ENCODE measurements at places on chromosomes 6 and 20.

DNA sequence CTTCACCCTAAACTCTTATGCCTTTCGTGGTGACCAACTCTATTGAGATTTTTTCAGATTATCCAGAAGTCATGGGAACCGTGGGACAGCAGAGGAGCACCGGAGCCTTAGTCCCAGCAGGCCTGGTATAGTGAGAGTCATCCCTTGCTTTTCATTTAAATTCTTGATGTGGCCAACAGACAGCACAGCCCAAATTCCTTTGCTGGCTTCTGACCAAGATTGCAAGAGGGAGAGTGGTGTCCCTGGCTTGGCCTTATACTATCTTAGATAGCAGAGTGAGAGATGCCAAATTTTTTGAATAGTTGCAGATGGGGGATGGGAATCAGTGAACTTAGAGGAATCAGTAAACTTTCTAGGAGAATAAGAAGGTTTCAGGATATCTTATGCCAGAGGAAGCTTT, 7.8 kb downstream of the STX11 start:
- no peak for DNase-seq

- no peak for DNase-seq
Observed at GRCh38 chr20:61918548-61918947, 147.1 kb downstream of the TAF4 start.

DNA sequence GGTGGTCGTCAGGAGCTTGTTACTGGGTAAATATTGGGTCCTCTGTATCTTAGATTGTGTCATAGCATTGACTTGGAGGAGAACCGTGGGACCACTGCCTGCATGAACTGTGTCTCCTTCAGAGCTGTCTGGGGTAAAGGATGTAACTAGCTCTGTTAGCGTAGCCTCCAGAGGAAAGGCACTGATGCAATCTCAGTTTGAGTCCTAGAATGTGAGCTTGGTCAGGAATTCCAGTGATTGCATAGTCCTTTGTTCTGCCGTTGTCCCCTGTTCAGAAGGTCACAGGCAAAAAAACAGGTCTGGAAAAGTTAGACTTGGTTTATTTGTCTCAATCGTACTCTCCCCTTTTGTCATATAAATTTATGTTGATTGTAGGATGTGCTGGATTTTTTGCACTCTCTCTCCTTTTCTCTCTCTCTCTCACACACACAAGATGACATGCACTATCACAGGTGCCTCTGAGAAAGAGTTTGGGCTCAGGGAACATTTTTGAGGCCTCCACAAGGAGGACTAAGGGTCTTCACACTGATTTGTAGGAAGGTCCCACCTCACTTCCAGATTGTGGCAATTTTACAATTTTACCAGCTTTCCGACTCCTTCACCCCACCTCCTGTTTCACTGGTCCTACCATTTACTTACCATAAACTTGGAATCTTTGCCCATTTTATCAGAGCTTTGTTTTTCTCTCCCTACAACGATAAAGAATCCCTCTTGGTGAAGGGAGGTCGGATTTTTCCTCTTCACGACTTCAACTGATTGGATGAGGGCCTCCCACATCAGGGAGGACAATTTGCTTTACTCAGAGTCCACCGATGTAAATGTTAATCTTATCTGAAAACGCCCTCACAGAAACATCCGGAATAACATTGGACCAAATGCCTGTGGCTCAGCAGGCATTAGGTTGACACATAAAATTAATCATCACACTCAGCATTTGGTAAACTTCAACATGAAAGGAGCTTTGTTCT, 7.0 kb upstream of the DACT2 start:
- no peak for DNase-seq

DNA sequence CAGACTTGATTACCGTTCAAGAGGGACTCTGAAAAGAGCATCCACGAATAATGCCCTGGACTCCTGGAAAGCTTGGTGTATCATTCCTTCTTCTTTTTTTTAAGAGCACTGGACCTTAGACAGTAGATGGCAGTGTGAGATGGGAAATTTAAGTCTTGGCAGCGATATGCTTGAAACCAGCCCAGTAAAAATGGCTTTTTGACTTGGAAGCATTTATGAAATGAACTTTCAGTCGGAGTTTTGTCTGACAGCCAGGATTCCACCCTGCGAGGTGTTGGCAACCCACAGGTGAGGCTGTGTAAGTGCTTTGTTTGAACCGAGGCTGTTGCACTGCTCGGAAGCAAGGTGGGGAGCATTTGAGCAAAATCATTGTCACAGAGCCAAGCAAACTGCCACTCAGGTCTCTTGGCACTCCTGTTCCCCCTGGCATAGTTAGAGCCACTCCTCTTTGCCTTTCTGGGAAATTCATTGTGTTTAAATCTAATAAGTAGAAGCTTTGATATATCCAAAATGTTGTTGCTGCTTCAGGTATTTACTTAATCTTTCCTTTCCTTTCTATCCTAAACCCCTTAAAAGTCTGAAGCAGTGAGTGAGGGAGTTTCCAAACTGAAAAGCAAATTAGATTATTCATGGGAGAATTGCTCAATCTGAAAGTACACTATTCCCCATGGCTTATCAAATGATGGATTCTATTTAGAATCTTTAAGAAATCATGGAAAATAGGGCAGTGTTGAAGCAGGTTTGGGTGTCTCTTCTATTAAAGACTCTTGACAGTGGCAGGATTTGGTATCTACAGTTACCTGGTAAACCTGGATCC, 272.8 kb upstream of the SLC35B3 start:
- no peak for DNase-seq

DNA sequence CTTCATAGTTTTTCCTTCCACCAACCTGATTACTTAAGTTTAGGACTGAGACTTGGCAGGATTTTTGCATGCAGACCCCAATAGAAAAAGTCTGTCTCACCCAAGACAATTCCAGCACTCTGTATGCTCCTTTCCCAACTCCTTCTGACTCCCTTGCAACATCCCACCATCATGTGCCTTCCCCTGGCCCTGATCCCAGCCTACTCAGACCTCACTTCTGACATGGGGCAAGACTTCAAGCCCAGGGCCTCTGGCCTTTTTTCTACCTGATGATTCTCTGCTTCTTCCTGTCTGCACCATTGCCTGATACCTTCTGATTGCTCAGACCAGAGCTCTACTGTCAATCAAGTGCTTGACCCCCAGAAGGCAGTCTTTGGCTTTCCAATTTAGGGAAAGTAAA, 96.6 kb downstream of the HAO1 start:
- DNase-seq: no peak

DNA sequence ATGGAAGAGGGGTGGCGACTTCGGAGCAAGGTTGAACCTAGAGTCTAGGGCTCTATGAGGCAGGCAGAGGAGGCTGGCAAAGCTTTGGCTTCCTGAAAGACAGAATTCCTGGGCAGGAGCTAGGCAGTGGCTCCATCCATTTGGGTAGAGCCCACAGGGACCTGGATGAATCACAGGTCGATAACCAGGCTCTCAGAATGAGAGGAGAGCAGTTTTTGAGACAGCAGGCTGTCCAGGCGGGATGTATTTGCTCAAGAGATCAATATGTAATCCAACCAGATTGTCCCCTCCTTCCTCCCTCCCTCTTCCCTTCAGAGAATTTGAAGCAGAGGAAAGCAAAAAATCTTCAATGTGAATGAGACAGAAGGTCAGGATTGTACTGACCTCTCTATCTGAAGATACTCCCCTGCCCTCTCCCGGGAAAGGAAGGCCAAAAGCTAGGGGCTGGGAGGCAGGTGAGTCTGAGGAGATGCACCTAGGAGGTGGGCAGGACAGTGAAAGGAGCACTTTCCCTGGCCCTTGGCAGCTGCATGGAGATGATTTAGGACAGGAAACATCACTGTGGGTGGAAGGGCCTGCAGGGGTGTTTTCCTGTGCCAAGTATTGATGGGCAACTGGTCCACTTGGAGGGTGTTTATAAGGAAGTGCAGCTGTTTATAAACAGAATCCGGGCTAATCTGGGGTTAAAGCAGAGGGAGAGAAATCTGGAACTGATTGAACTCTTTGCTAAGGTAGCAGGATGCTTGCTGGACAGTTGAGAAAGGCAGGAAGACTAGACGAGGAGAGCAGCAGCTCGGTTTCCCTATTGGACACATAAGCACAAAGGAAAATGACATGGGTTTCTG, 212.4 kb upstream of the LRFN2 start:
- no peak for DNase-seq

- no peak for DNase-seq
Observed at GRCh38 chr20:24971376-24972101, 21.0 kb downstream of the APMAP start.

- DNase-seq: peak; percentile 33
Observed at GRCh38 chr20:25859649-25860530, 163.2 kb upstream of the ZNF337 start.

Data from stimulated activated CD4-positive, alpha-beta T cell treated with anti-CD3 and anti-CD28 coated beads, TNF-alpha, amount 100 ng/mL, for 1 hour (primary cell).